ENCODE measurements at places on chromosomes 3 and 15.

GRCh38 chr15:29100486-29101000, 169.1 kb downstream of the NSMCE3 start:
- no peak for DNase-seq

- DNase-seq, result no peak
Observed at GRCh38 chr3:124248471-124249028, 256.6 kb upstream of the ROPN1 start.

- DNase-seq, result no peak
Observed at GRCh38 chr3:59777066-59777465, 727.2 kb upstream of the CFAP20DC start.

DNA sequence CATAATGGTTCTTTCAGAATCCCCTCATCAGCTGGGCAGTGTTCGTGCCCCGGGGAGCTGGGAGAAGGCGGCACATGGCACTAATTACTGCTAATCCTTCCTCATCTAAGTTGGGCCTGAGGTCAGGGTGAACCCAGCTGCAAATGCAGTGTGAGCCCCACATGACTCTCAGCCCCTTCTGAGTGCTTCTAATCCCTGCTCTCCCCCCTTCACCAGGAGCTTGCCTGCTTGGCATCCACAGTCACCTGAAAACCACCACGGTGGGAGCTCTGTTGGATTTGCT, 455 bp upstream of the TRPM1 start:
- DNase-seq, result no peak

- DNase-seq, result peak; percentile 26
Observed at GRCh38 chr3:100316641-100317069, 17.9 kb upstream of the NIT2 start.

Measured in T-helper 1 cell (primary cell).